ENCODE measurements at places on chromosomes 13 and 19.

DNA sequence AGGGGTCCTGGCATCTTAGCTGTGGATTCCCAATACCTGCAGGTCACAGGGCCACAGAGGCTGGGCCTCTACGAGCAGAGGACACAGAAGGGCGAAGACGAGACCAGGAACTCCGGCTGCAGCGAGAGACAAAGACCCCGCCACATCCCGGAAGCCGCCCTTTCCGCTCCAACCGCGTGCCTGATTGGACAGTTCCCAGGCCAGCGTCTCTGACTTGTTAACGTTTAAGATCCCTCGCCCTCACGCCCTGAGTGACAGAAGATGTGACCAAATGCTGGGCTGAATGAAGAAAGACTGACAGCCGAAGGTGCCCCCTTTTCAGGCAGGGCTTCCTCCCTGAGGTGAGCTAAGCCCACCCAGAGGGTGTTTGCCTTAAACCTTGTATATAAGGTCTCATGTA is at the start of gene ZNF98:
Gene ZNF98 (minus strand): TSS at position 136 of the 400 bp plus-strand sequence. CDS start 122 bp downstream, at position 14.
- no peak for DNase-seq

GRCh38 chr19:36528921-36529518 is 949 bp upstream of the ZNF260 start:
- DNase-seq, result peak; percentile 35

DNA sequence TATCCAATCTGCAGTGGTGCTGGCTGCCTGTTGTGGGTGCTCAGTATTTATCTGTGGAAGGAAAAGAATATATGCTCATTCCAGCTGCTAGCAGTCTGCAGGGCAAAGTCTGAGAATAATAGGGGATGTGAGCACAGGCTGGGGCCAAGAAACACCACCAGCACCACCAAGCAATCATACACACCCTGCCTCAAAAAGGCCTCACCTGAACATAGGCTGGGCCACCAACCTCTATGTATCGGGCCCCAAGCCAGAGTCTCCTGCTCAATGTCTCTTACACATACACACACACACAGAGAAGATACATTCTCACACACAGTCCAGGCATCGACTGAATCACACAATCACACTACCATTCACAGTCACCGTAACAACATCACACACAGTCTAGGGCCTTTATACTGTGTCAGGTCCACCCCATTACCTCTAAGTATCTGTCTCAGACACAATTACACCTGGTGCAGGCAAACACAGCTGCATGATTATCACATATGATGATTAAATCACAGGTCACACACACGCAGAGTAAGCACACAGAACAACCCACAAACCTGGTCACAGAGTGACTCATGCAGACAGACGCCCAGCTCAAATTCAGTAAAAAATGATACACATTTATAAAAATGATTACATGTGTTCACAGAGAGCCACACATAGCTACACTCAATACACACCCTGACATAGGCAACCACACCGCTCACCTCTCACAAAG is 1.3 kb upstream of the ZSCAN22 start:
- no peak for DNase-seq

GRCh38 chr13:27334774-27335435 is 64.3 kb downstream of the RASL11A start:
- DNase-seq, result no peak

GRCh38 chr19:43290568-43291359 is 21.4 kb upstream of the PSG9 start:
- DNase-seq, result peak; percentile 15

- peak; percentile 16 for DNase-seq
These were observed 3.4 kb upstream of the GRWD1 start for GRCh38 chr19:48442116-48443035.

GRCh38 chr13:68007576-68007975 is 777.4 kb upstream of the PCDH9 start:
- DNase-seq, result no peak

DNA sequence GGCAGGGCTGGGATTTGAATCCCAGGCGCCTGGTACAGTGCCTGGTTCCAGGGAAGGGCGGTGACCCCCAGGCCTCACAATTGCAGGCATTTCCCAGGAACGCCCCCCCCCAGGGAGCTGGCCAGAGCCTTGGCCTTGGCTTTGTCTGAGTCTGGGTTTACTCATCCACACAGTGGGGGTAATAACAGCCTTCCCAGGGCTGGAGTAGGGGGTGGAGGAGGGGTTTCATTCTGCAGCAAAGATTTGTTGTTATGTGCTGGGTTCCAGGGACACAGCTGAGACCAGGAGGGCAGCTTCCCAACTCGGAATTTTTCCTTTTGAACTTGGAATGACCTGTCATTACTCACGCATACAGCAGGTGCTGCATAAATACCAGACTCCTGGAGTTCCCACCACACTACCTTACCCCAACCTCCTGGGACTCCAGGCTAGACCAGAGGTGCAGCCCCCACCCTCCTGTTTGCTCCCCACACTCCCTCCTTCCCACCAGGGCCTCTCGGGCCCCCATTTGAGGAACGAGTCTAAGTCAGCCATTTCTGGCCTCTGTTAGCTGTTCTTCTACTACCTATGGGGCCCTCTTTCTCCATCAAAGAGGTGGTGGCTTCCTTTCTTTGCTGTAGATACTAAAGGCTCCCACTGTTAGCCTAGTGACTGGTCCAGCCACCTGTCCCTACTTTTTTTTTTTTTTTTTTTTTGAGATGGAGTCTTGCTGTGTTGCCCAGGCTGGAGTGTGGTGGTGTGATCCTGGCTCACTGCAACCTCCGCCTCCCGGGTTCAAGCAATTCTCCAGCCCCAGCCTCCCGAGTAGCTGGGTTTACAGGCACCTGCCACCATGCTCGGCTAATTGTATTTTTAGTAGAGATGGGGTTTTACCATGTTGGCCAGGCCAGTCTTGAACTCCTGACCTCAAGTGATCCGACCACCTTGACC is 1.6 kb upstream of the ADAMTS10 start:
- DNase-seq, result peak; percentile 74

GRCh38 chr13:94917824-94918223 is 205.5 kb upstream of the SOX21 start:
- peak; percentile 5 for DNase-seq

DNA sequence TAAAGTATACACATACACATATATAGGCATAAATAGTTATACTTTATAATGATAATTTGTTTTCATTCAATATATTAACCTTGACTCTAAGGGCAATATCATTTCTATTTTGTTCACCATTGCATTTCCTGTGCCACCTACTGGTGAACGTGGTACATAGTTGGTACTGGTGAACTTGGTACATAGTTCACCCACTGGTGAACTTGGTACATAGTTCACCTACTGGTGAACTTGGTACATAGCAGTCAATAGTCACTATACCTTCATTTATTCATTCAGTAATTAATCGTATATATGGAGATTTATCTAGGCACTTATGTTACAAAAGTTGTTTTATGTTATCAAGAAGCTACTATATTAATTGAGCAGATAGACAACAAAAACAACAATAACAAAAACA is 172.6 kb upstream of the ATXN8OS start:
- peak; percentile 58 for DNase-seq

DNA sequence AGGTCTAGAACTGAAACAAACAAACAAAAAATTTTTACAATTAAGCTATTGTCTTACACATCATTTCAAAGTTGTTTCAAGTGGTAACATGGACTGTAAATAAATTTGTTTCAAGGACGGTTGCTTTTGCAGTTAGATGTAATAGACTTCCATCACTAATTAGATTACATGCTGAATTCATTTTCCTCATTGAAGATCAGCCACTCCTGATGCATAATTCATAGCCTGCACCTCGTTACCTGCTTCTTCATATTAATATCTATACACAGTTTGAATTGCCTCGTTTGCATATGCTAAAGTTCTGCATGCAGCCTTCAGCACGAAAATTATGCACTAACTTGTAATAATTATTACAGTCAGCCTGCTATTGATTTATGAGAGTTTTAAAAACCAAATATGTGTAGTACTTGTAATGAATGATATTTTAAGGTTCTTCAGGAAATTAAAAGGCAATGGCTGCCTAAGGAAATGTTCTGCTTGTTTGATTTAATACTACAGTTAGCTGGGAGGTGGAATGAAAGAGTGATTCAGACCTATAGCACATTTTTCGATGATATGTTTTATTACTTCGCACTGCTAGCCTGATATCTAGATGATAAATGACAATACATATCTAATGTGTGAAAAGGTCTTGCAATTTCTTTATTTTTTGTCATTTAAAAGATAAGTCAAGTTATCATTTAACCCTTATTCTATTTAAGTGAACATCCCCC is 184.9 kb downstream of the DACH1 start:
- no peak for DNase-seq

DNA sequence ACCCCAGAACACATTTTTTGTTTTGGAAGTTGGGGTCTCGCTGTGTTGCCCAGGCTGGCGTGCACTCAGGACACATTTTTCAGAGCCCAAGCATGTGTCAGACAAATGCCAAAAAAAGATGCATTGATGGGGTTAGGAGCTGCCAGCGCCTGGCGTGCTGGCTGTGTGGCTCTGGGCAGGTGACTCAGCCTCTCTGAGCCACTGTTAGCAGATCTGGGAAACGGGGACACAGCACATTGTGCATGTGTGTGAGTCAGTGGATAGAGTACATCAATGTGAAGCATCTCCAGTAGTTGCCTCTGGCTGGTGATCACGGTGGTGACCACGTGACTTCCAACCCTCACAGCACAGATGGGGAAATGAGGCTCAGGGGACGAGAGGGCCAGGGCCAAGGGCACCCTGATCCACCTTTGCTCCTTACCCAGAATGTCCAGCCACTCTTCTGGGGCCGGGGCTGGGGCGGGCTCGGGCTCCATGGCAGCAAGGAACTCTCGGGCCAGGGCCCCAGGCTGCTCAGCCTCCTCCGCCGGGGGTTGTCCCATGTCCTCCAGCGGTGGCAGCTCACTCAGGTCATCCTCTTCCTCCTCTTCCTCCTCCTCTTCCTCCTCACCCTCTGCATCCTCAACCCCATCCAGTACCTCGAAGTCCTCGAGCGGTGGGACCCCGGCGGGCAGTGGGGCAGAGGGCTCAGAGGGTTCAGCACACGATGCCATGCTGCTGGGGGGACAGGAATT is 1.9 kb downstream of the FKBP8 start:
- no peak for DNase-seq

GRCh38 chr19:1853295-1854038 is 5.2 kb upstream of the REXO1 start:
- DNase-seq, result peak; percentile 83
